ENCODE measurements at places on chromosomes 13 and 19. TPM values are rescaled to one million over a fixed set of nuclear protein-coding genes. Genes with fewer than 3 reads are reported as not detected.
A peak's percentile ranks its signal among the peaks of the same experiment; 100 is the strongest.

- DNase-seq = no peak
Observed at GRCh38 chr13:87356314-87356713, 314.9 kb upstream of the SLITRK5 start.

- no peak for DNase-seq
Observed at GRCh38 chr19:37551129-37551993, 43.2 kb downstream of the ZNF571 start.

DNA sequence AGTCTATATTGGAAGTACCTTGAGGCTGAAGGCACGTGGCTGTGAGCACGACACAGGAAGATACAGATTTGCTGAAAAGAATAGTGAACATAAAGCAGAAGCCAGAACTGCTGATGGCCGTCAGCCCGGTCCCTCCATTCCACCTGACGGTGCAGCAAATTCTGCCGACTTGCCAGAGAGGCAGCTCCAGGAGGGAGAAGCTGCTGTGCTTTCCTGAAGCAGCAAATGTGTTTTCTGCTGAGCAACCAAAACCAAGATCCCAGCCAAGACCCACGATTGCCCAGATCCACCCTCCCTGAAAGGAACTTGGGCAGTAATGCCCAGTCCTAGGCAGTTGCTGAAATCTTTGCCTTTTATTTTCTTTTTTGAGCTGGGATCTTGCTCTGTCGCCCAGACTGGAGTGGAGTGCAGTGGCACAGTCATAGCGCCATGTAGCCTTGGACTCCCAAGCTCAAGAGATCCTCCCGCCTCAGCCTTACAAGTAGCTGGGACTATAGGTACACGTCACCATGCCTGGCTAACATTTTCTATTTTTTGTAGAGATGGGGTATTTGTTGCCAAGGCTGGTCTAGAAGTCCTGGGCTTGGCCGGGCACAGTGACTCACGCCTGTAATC is 7.0 kb upstream of the RCN3 start:
- DNase-seq = no peak

- no peak for DNase-seq
Observed at GRCh38 chr13:23473221-23473620, 39.7 kb upstream of the SACS start.

DNA sequence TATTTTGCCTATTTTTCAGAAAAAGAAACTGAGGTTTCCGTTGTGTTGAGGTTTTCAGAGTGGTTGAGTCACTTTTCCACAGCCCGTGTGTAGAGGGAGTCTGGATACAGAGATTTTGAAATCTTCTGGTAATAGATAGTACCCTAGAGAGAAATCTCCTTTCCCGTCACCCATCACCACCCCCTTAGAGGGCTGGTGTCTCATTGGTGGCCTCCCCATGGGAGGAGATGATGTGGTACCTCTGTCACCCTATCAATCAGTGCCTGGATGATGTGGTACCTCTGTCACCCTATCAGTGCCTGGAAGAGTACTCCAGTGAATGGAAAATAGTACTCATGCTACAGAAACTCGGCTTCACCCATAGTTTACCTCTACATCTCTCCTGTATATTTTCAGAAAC is 42.2 kb upstream of the SERP2 start:
- DNase-seq = no peak

GRCh38 chr19:803686-804418 is 6.6 kb downstream of the PTBP1 start:
- no peak for DNase-seq

GRCh38 chr13:24574847-24575246 is 62.3 kb upstream of the PARP4 start:
- DNase-seq = no peak

- no peak for DNase-seq
Observed at GRCh38 chr13:106714271-106714982, 146.5 kb upstream of the ARGLU1 start.

DNA sequence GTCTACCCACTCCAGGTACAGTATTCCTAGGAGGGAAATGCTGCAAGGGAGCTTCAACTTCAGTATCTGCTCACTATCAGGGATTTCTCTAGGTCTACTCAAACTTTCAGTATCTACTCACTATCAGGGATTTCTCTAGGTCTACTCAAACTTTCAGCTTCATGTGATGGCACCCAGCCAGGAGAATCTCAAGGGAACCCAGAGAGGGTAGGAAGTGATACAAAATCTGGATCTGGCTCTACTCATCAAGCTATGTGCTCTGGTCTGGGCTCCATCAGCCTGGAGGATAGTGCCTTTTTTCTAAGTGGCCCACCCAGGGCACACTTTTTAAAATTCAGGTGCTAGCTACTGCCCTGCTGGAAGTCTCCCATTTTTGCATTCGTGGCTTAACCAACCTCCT is 52.3 kb upstream of the FNDC3A start:
- DNase-seq = no peak

DNA sequence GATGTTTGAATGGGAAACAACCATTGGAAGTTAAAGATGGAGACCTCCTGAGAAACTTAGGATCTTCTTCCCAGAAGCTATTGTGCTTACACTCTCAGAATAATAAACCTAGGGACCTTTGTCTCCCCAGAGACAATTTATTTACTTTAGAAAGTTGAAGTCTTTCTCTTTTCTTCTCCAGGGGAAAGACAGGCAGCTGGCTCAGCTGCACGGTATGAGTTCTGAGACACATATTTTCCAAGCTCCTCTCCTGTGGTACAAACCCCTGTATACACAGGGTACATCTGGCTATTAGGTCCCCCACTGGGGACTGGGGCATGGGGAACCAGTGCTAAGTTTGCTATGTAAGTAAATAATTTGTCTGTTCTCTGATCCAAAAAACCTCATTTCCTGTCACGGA is 67.5 kb upstream of the POSTN start:
- no peak for DNase-seq

- peak; percentile 2 for DNase-seq
Observed at GRCh38 chr13:54536112-54536511, 1507.5 kb downstream of the OLFM4 start.

DNA sequence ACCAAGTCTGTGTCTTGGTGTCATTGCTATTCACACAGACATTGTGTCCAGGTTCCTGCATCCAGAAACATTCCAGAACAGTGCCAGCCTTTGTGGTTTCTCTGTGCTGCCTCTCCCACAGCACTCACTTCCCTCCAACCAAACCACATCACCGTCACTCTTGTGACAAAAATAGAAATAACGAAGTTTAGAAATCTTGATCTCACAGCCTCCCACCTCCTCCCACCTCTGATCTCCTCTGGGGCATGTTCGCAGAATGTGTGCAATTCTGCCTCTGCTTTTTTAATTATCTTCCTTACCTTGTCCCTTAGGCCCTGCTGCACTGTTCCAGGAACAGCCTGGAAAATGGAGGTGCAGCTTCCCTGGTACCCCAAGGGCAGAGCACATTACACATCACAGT is 8.7 kb upstream of the SERPINE3 start:
- DNase-seq = no peak

DNA sequence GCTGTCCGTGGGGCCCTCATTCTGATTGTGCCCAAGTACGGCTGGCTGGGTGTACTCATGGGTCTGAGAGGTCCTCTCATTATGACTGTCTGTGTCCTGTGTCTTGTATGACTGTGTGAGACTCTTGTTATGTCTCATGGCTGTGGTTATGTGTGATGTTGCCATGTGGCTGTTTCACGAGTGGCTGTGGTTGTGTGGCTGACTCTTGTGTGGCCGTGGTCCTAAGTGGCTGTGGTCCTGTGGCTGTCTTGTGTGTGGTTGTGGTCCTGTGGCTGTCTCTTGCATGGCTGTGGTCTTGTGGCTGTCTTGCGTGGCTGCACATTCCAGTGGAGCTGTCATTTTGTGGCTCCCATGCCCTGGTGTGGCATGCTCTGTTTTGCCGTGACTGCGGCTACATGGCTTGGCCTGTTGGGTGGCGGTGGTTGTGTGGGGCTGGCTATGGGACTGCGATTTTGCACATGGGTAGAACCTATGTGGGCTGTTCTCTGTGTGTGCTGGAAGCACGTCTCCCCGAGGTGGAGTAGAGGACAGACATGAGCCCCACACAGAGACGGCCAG is 2.5 kb downstream of the LYL1 start:
- DNase-seq = no peak

GRCh38 chr19:51259348-51260245 is 8.7 kb downstream of the SIGLECL1 start:
- no peak for DNase-seq

DNA sequence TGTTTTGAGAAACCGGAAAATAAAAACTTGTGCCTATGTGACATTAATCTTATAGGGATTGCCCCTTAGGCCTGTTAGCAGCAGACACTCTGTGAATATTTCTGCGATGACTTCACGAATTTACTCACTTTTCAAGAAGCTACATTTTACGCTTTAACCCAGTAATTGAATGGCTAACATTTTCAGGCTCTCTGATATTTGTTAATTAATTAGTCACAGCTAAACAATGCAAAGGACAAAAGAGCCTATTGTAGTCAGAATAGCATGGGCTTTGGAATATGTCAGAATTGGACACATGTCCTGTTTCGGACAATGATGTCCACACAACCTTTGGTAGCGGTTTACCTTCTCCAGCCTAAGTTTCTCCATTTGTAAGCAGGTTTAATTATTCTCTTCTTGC is 506.6 kb downstream of the EFNB2 start:
- no peak for DNase-seq

- DNase-seq = no peak
Observed at GRCh38 chr19:45660636-45661035, 7.4 kb upstream of the GIPR start.

DNA sequence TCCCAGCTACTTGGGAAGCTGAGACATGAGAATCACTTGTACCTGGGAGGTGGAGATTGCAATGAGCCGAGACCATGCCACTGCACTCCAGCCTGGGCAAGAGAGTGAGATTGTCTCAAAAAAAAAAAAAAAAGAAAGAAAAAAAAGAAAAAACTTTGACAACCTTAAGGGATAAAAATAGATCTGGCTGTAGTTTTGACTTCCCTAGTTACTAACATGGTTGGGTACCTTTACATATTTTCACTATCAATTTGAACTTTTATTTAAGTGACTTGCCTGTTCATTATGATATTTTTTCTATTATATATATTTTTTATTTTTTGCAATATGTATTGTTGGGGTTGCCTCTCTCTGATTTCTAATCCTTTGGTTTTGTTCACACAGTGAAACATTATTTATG is 8.4 kb upstream of the ZNF235 start:
- no peak for DNase-seq

- peak; percentile 10 for DNase-seq
Observed at GRCh38 chr13:40477623-40478608, 188.5 kb downstream of the FOXO1 start.

GRCh38 chr19:38388349-38389100 is at the start of gene SPRED3:
Gene SPRED3 (plus strand): TSS chr19:38388697. CDS start chr19:38390303, 1,606 bp downstream.
- DNase-seq = no peak

DNA sequence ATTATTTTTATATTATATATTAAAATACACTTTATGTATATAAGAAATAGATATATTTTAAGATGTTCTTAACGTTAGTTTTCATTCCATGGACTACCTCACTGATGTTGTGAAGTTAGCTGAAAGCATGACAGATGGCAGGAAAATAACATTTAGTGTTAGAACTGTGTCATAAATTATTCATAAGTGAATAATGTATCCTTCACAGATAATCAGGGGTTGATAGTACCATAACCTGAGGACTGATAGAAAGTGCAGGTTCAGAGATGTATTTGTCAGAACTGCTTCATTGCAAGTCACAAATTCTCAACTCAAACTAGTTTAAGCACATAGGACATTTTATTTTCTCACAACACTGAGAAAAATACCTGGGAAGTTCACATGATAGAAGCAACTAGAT is 14.6 kb upstream of the DIAPH3 start:
- no peak for DNase-seq

GRCh38 chr19:2495130-2495641 is 19.3 kb downstream of the GADD45B start:
- no peak for DNase-seq

GRCh38 chr19:40365613-40366401 is 17.3 kb downstream of the PLD3 start:
- peak; percentile 35 for DNase-seq

DNA sequence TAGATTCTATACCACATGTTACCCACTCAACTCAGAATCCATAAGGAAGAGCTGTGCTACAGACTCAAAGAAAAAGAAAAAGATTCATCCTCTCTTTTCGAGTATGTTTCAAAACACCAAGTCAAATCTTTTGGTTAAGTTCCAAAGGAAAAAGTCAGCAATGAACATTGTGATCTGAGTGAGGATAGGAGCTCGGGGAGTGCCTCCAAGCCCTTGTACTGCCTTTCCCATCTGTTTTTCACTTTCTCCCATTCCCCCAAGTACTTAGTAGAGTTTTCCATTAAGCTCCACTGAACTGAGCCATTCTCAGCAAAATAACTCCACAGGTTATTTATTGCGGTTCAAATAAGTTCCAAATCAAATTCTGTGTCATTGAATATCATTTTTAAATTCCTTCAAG is 47.7 kb upstream of the MAB21L1 start:
- DNase-seq = no peak

DNA sequence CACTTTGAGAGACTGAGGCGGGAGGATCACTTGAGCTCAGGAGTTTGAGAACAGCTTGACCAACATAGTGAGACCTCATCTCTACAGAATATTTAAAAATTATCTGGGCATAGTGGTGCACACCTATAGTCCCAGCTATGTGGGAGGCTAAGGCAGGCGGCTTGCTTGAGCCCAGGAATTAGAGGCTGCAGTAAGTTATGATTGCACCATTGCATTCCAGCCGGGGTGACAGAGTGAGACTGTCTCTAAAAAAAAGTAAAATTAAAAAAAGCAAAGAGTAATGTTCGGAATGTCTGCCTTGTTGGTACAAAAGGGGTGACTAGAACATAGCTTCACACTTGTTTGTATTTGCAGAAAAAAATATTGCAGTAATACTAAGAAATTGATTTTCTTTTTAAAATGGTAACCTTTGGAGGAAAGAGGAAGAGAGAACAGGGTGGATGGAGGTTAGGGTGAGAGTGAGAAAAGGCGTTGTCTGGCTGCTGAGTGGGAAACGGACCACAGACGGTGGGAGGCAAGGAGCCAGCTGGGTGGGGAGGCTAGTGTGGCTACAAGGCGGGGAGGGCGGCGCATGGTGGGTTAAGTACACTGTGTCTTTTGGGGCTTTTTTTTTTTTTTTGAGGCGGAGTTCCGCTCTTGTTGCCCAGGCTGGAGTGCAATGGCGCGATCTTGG is 10.2 kb downstream of the PPP1R14A start:
- DNase-seq = no peak

ZNF91 gene
- total RNA-seq = 103 TPM

C1QTNF9 gene
- total RNA-seq = 2.1 TPM

ATP8B3 gene
- total RNA-seq = 0.99 TPM

FCHO1 gene
- 2.4 TPM for total RNA-seq

ZNF837 gene
- 0.69 TPM for total RNA-seq

APOC4 gene
- total RNA-seq = not detected

INSR gene
- total RNA-seq = 51.4 TPM

ZNF536 gene
- total RNA-seq = 8.9 TPM

NEK3 gene
- total RNA-seq = 10.6 TPM

IGFLR1 gene
- 1.2 TPM for total RNA-seq

MISP3 gene
- total RNA-seq = 0.89 TPM

POGLUT2 gene
- 15.3 TPM for total RNA-seq

FFAR3 gene
- total RNA-seq = 0.10 TPM

PGLYRP1 gene
- total RNA-seq = 5.3 TPM

FUT2 gene
- 0.59 TPM for total RNA-seq

LGALS7B gene
- 285 TPM for total RNA-seq

CGB7 gene
- 0.49 TPM for total RNA-seq
